Heart right ventricle (tissue), 16 donors: ENCODE measurements at places on chromosomes 2 and 18. TPM values are rescaled to one million over a fixed set of nuclear protein-coding genes. Genes with fewer than 3 reads are reported as not detected.

Gene SERPINE2
- 27.6 TPM for polyA plus RNA-seq

Gene CRYGB
- polyA plus RNA-seq: not detected

Gene CD207
- polyA plus RNA-seq: 0.80 TPM

Gene PROM2
- polyA plus RNA-seq: 0.72 TPM

Gene EVX2
- polyA plus RNA-seq: not detected

Gene ZBTB7C
- 0.49 TPM for polyA plus RNA-seq

Gene UGT1A1
- polyA plus RNA-seq: not detected

Gene MPHOSPH10
- 18.5 TPM for polyA plus RNA-seq

Gene COLEC12
- polyA plus RNA-seq: 2.8 TPM

Gene SERPINB8
- polyA plus RNA-seq: 10.3 TPM

Gene ALKAL2
- 1.3 TPM for polyA plus RNA-seq

Gene TUBA4B
- not detected for polyA plus RNA-seq

Gene SLC19A3
- 0.81 TPM for polyA plus RNA-seq

Gene SLC23A3
- 1.8 TPM for polyA plus RNA-seq

Gene CRYBA2
- not detected for polyA plus RNA-seq

Gene ADCYAP1
- polyA plus RNA-seq: 0.13 TPM

Gene ABCG8
- not detected for polyA plus RNA-seq

Gene MYL1
- 0.51 TPM for polyA plus RNA-seq

Gene RPIA
- polyA plus RNA-seq: 11.3 TPM

Gene GALNT13
- polyA plus RNA-seq: not detected

Gene GCKR
- 0.91 TPM for polyA plus RNA-seq

Gene POLE4
- 83.5 TPM for polyA plus RNA-seq

Gene GALM
- 11.9 TPM for polyA plus RNA-seq

Gene GPR45
- polyA plus RNA-seq: not detected

Gene NLRC4
- polyA plus RNA-seq: 0.38 TPM

Gene MRPL30
- polyA plus RNA-seq: 19.0 TPM

Gene PAX3
- polyA plus RNA-seq: not detected

Gene PDE1A
- polyA plus RNA-seq: 3.6 TPM

Gene VWA3B
- 0.06 TPM for polyA plus RNA-seq

Gene COQ10B
- polyA plus RNA-seq: 19.8 TPM

Gene L3MBTL4
- 0.95 TPM for polyA plus RNA-seq
